Epithelial cell of umbilical artery (primary cell): ENCODE measurements at places on chromosomes 13 and 19. TPM values are rescaled to one million over a fixed set of nuclear protein-coding genes. Genes with fewer than 3 reads are reported as not detected.

INSR gene
- total RNA-seq = 21.6 and 50.0 TPM in 2 replicates

ZNRF4 gene
- not detected in 2 replicates for total RNA-seq

ZNF66 gene
- total RNA-seq = 2.3 and 4.3 TPM in 2 replicates

FOXA3 gene
- total RNA-seq = under 0.01 TPM in 1 of 2 replicates, not detected in the other

ZNF563 gene
- 0.30 and 0.65 TPM in 2 replicates for total RNA-seq

DLEU7 gene
- total RNA-seq = not detected in 2 replicates

EDNRB gene
- total RNA-seq = under 0.01 and 1.1 TPM in 2 replicates

AKAP11 gene
- 13.6 and 15.0 TPM in 2 replicates for total RNA-seq

PNKP gene
- 52.4 and 53.9 TPM in 2 replicates for total RNA-seq

C2CD4C gene
- total RNA-seq = 0.30 and 1.6 TPM in 2 replicates

NALCN gene
- total RNA-seq = 8.4 and 10.5 TPM in 2 replicates

CD209 gene
- not detected in 2 replicates for total RNA-seq

UPF3A gene
- 17.2 and 18.8 TPM in 2 replicates for total RNA-seq

SF3A2 gene
- total RNA-seq = 24.9 and 39.0 TPM in 2 replicates

TMC4 gene
- total RNA-seq = 0.32 TPM in 1 of 2 replicates, not detected in the other

ZNF723 gene
- not detected in 2 replicates for total RNA-seq

PRTN3 gene
- not detected in 2 replicates for total RNA-seq

CCL25 gene
- total RNA-seq = not detected in 2 replicates

GARIN5A gene
- total RNA-seq = 0.32 TPM in 1 of 2 replicates, not detected in the other

ONECUT3 gene
- not detected in 2 replicates for total RNA-seq

CHAF1A gene
- 11.7 and 20.4 TPM in 2 replicates for total RNA-seq

FOSB gene
- 0.15 and 0.32 TPM in 2 replicates for total RNA-seq

PTH2 gene
- not detected in 2 replicates for total RNA-seq

ERICH6B gene
- not detected in 2 replicates for total RNA-seq

ZNF578 gene
- total RNA-seq = 0.30 and 1.6 TPM in 2 replicates

KIR2DL3 gene
- total RNA-seq = not detected in 2 replicates

CEACAM19 gene
- 0.30 and 0.32 TPM in 2 replicates for total RNA-seq

UNC13A gene
- total RNA-seq = under 0.01 TPM in 1 of 2 replicates, not detected in the other

FAM83E gene
- 0.65 and 1.1 TPM in 2 replicates for total RNA-seq

OR7D2 gene
- total RNA-seq = not detected in 2 replicates

SLC17A7 gene
- 0.15 TPM in 1 of 2 replicates, not detected in the other for total RNA-seq

COL4A2 gene
- 1,035 and 1,203 TPM in 2 replicates for total RNA-seq

ACP7 gene
- total RNA-seq = under 0.01 TPM in 1 of 2 replicates, not detected in the other

FRY gene
- total RNA-seq = 42.9 and 70.5 TPM in 2 replicates
